ENCODE measurements at places on chromosomes 16 and 17. TPM values are rescaled to one million over a fixed set of nuclear protein-coding genes. Genes with fewer than 3 reads are reported as not detected.

Gene CD2BP2
- total RNA-seq, result 31.9 TPM

Gene CCL14
- 3.9 TPM for total RNA-seq

Gene ARMC7
- total RNA-seq, result 2.8 TPM

Gene CTRB2
- total RNA-seq, result not detected

Gene CBX2
- 4.6 TPM for total RNA-seq

Measured in lung microvascular endothelial cell (primary cell).